ENCODE measurements at places on chromosomes 2 and 18.

DNA sequence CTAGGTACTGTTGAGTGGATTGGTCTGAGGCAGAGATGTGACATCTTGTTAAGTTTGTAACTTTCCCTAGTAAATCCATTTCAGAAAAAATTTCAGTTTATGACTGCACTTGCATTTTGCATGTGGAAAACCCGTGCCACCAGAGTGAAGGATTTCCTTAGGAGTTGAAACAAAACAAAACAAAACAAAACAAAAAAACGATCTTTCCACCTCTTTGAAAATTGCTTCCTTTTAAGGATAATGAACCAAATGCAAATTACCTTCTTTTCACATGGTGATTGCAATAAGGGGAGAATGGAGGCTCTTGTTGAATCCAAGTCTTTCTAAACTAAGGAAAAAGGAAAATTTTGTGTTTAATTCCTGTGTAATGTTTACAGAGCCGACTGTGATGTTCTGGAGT is 43.2 kb downstream of the PHLPP1 start:
- DNase-seq, result no peak

DNA sequence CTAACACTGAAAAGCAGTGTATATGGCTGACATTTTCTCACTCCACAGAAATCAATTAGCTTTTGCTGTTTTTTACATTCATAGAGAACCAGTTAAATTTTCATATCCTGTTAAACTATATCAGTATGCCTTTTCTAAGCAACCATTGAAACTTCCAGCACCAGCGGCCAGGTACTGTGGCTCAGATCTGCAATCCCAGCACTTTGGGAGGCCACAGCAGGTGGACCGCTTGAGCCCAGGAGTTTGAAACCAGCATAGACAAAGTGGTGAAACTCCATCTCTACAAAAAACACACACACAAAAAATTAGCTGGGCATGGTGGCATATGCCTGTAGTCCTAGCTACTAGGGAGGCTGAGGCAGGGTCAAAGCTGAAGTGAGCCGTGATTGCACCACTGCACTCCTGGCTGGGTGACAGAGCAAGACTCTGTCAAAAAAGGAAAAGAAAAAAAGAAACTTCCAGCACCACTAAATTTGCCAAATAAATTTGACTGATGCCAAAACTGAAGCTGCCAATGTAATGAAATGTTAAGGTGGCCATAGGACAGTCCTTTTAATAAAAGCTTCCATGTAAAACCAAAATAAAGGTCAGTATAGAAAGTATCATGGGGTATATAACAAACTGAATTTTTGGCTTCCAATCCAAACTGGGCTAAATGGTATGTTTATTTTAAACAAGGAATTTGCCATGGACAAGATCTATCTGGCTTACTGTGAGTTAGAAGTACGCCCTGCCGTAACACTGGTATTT is 3.5 kb downstream of the SFT2D3 start:
- no peak for DNase-seq

DNA sequence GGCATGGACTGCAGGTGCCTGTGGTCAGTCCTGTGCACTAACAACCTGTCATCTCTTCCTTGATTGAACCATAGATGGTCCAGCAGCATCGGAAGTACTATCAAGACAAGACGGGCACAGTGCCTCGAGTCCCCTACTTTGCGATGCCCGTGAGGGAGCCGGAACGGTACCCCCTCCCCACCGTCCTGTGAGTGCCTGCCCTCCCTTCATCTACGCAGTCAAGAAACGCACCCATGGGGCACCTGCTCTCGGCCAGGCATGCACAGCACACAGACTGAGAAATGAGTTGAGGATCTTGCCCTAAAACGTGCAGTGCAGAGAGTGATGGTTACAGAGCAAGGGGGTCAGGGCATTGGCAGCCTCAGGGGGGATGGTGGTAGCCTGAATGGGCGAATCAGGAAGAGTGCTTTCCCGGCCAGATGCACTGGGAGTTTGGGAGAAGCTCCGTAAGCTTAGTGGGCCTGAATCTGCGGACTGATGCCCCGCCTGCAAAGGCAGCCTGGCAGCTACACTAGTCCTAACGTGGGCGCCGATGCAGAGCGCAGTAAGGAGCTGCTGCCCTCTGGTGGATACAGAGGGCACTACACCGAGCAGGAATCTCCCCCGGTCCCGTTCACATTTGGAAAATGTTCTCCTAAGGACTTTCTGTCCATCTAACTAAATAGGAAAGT is 63.6 kb downstream of the CIB4 start:
- DNase-seq, result peak; percentile 4

- no peak for DNase-seq
Observed at GRCh38 chr2:130798472-130799218, 38.1 kb upstream of the ARHGEF4 start.

- no peak for DNase-seq
Observed at GRCh38 chr18:60193780-60194179, 178.8 kb downstream of the MC4R start.

GRCh38 chr2:127820080-127820668 is 9.2 kb upstream of the WDR33 start:
- no peak for DNase-seq

DNA sequence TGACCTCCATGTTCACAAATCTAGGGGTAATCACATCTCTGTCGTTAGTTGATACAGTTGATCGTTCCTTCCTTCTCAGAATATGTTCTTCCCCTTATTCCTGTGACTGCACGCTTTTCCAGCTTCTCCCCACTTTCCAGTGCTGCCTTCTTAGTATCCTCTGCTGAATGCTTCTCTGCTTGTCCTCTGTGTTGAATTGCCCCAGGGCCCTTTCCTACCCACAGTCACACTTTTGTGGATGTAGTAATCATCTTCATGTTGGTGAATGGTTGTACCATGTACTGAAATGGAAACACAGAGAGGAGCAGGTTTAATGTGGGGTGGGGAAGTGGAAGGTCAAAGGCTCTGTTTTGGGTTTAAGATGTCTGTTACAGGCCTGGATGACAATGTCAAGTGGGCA is 47.2 kb downstream of the EML6 start:
- DNase-seq, result no peak

DNA sequence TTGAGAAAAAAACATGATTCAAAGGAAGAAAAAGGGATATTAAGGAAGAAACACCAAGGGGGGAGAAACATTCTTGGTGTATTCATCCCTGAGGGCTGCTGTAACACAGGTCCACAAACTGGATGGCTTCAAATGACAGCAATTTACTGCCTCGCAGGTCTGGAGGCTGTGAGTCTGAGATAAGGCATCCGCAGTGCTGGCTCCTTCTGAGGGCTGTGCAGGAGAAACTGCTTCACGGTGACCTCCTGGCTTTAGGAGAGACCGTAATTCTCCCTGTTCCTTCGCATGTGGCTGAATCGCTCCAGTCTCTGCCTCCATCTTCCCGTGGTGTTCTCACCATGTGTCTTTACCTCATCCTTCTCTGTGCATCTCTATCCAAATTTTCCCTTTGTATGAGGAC is 490.7 kb downstream of the EIPR1 start:
- no peak for DNase-seq

GRCh38 chr18:44805643-44806042 is 125.0 kb downstream of the SETBP1 start:
- no peak for DNase-seq

DNA sequence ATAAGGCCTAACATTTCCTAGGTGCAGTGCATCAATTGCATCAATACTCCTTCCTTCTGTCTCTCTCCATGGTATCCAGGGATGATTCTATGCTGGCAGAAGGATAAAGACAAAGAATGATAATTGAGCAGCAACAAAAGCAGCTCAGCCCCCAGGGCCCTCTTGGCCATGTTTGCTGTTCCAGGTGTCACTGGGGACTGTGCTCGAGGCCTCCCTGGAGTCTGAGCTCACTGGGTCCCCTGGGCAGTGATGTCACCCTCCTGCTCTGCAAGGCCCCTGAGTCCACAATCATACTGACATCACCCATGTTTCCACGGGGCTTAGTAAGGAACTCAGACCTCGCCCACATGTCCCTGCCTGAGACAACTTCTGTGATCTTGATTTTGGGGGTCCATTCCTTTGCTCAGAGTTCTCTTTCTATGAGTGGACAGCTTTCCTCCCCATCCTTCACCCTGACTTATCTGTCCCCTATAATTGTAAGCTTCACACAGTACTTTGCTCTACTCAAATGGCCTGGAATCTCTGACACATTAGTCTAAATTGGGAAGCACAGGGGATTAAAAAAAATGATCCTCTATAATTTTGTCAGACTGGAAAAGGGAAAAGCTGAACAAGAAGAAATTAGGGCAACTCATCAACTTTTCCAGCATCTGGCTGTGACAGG is 15.8 kb upstream of the EXOC6B start:
- DNase-seq, result no peak

GRCh38 chr2:75224636-75225094 is 25.3 kb upstream of the TACR1 start:
- DNase-seq, result no peak

- DNase-seq, result no peak
Observed at GRCh38 chr2:8223695-8224346, 458.0 kb upstream of the ID2 start.

DNA sequence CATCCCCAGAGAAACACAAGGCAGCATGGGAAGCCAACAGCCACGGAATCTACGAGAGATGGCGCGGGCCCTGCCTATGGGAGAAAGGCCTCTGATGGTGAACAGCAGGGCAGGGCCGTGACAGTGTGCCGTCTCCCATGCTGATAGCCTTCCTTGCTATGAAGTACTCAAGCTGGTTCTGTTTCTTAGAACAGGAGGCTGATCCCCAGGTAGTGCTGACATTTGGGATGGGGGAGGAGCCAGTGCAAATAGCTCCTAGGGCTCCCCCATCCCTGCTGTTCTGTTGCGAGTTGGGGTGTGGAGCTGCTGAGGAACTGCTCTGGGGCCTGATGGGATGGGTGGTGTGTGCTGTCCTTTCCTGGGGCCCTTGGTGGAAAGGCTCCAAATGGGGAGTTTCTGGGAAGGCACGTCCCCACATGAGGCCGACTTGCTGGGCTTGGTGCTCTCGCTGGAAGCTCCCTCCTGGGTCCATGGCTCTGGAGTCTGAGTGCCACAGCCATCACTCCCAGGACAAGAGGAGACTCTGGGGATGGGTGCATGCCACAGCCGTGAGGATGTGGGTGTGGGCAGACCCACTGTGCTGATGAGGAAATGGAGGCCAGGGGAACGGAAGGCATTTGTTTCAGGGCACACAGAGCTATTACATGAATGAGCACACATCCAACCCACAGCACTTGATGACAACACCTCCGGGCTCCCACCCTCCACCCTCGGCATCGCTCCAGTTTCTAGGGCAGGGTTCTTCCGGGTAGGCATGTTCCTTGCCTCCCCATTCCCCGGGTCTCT is 246.8 kb downstream of the HDAC4 start:
- DNase-seq, result no peak

- peak; percentile 6 for DNase-seq
Observed at GRCh38 chr18:43571078-43571689, 293.9 kb upstream of the SYT4 start.

DNA sequence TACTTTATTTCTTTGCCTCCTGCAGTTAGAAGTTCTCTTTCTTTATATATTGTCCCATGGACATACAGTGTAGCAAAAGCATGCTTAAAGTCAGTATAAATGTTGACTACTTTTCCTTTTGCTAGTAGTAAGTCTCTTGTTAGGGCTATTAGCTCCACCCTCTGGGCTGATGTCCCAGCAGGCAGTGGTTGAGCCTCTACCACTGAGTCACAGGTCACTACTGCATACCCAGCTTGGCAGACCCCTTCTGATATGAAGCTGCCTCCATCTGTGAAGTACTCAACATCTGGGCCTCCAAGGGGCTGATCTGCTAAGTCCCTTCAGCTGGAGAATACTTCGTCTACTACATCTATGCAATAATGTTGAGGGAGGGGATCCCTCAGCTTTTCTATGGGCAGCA is 61.0 kb upstream of the SLC35G4 start:
- no peak for DNase-seq

DNA sequence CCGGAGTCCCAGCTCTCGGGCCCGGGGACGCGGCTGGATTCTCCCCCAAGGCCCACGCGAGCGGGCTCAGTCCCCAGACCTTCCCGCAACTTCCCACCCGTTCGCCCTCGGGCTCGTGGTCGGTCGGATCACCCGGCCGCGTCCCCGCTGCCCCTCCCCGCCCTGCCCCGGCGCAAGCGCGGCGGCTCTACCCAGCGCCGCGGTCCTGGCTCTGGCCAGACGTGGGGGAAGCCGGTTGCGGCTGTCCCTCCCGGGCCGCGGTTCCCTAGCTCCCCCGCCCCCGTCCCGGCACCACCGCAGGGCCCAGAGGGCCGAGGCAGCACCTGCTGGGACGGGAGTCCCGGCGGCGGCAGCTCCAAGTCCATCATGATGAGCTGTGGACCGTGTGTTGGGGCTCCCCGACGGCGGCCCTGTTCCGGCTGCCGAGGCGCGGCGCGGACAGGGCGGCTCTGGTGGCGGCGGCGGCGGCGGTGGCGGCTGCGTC is 276 bp downstream of the NFE2L2 start:
- no peak for DNase-seq

DNA sequence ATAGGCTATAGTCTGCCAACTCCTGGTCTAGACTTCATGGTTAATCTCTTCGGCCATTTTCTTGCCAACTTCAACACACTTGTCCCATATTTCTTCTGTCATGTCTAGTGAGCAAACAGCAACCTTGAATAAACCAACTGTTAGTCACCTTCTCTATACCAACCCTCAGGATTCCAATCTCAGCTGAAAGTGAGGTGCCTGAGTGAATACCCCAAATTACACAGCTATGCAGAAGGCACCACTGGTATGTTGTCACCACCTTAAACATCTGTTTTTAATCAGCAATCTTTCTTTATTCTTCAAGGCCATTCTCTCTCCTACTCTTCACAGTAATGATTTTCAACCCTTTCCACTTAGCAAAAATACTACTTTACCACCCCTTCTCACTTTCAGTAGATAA is 39.3 kb downstream of the THOC1 start:
- DNase-seq, result no peak

- DNase-seq, result no peak
Observed at GRCh38 chr18:10351858-10352257, 102.6 kb upstream of the APCDD1 start.

DNA sequence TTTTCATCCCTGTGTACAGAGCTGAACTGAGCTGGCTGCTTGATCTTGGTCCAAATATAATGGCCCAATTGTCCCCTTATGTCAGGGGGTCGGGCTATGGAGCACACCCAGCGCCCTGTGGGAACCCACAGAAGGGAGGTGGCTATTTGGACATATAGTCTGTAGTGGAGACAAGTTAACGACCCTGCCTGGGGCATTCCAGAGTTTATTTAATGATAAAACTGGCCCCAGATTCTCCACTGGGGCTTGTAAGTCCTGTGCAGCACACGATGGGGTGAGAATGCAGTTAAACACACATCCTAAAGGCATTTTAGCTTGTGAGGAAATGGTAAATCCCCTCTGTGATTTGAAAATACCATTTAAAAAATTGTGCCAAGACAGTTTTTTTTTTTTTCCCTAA is 72.9 kb downstream of the QPCT start:
- peak; percentile 80 for DNase-seq

- no peak for DNase-seq
Observed at GRCh38 chr2:236689981-236690380, 120.4 kb downstream of the ACKR3 start.

DNA sequence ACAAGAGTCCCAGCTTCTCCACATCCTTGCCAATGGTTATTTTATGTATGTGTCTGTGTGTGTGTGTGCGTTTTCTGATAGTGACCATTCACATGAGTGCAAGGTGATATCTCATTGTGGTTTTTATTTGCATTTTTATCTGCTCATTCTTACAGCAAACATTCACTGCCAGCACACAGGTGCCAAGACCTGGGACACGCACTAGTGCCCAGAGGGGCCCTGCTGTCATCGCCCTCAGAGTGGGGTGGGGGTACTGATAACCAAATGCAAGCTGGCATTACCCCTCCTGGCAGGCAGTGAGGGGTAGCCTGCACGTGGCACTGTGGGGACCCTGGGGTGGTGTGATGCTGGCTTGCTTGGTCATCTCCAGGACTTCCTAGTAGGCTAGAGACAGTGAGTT is 285.4 kb downstream of the LPIN1 start:
- no peak for DNase-seq

Measured in skeletal muscle cell (primary cell).